Peyer's patch (tissue), 4 donors: ENCODE measurements at places on chromosomes 4 and X.

DNA sequence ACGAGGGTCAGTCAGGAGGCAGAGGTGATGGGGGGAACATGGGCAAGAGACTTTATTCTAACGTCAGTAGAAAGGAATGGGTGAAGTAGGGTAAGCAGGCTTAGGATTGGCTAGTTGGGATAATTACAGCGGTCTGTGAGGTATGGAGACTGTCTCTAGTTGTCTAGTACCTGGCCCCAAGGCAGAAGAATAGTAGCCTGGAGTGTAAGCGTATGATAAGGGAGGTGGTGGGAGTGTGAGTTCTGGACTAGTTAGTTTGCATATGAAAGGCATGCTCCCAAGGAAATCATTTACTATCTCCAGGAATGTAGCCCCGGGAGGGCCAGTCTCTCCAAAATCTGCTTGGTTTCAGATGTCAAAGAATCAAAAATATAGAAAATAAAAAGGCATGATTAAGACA lies 219.6 kb upstream of the ANXA3 start:
- DNase-seq, result no peak

DNA sequence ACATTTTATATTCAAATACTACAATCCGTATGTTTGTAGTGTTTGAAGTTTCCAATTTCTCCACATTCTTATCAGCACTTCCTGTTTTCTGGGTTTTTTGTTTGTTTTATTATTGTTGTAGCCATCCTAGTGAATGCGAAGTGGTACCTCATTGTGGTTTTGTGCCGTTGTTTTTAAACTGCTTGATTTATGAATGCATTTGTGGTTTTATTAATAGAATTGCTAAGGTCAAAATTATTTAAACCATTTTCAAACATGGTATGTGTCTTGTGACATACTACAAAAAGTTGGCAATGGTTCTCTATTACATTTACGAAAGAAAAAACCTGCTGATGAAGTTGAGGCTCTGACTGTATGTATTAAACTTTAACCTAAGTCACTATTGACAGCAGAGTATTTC lies 780.0 kb upstream of the MAGEB2 start:
- DNase-seq, result no peak

DNA sequence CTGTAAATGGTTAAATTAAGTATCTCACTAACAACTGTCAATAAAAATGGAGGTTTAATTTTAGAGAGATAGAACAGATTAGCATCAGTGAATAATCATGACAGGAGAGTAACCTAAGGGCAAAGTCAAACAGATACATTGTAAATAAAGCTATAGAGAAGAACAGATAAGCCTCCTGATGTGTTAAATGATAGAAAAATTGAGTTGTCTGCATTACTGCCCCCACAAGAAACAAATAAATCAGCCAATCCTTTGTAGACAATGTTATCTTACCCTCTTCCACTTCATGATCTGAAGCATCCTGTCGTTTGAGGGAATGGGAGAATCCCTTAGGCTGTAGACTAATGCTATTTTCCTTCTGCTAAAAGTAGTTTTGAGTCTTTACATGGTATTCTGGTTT lies 147.8 kb downstream of the PCDH18 start:
- DNase-seq, result no peak

DNA sequence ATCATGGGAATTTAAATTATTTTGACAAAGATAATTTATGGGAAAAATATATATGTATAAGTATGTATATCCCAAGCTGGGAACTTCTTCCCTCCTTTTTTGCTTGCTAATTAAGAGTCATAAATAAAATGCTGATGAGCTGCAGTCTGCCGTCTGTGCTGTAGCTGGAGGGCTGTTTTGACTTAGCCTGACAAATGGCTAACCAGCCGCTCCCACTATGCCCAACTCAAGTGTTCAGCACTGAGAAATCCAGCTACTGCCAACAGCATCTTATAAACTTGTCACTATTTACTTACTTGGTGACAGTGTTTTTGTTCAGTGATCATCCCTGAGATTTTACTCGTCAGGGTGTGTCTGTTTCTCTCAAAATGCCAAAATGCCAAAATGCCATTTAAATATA lies 171.2 kb upstream of the PGRMC2 start:
- no peak for DNase-seq
